Activated CD8-positive, alpha-beta memory T cell treated with anti-CD3 and anti-CD28 coated beads for 1 hour (primary cell): ENCODE measurements at places on chromosomes 1 and 21.

DNA sequence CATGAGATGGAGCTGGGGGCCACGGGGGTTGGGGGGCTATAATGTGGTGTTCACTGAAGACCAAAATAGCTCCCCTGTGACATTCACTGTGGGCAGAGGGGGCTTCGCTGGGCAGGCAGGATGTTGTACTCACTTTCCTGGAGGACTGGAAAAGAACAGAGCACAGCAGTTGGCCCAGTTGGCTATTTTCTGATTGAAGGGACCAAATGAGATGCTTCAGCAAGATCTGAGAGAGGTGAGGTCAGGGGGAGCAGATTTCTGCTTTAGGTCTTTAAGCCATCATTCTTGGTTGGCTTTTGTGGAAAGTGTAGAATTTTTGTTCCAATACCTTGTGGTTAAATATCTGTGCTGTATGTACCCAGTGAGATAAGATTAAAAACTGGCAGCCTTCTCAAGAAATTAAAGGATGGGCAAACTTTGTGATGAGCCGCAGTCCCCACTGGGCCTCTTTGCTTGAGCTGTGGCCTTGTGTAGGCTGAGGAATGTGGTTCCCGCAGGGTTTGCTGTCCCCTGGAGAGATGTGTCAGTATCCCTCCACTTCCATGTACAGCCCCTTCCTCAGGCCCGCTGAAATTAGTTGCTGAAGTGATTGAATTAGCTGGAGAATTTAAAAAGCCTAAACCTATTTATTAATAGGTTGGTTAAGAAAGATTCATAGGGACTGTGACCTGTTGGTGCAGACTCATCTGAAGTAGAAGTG, 80.7 kb downstream of the ATP5PO start:
- no peak for DNase-seq

GRCh38 chr1:172976222-172977041, 74.3 kb downstream of the TNFSF18 start:
- DNase-seq = no peak

GRCh38 chr1:157144509-157144908, 6.3 kb upstream of the ETV3 start:
- DNase-seq = no peak

GRCh38 chr21:31078796-31079195, 40.5 kb upstream of the KRTAP19-8 start:
- no peak for DNase-seq

DNA sequence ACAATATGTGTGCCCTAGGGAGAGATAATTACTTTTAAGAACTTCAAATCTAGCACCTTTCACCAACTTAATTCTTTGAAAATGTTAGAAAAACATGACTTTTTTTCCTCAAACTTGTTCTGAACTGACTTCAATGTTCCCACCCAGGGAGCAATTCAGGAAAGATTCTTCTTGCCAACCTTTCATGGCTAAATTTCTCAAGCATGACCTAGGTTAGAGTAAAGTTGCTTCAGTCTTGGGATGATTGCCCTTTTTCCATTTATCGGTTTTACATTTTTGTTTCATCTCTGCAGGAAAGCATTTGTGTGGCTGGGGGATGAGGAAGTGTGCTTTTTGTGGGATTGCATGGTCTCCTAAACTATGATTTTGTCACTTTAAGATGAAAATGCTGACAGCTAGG, 647.7 kb downstream of the LTN1 start:
- no peak for DNase-seq

DNA sequence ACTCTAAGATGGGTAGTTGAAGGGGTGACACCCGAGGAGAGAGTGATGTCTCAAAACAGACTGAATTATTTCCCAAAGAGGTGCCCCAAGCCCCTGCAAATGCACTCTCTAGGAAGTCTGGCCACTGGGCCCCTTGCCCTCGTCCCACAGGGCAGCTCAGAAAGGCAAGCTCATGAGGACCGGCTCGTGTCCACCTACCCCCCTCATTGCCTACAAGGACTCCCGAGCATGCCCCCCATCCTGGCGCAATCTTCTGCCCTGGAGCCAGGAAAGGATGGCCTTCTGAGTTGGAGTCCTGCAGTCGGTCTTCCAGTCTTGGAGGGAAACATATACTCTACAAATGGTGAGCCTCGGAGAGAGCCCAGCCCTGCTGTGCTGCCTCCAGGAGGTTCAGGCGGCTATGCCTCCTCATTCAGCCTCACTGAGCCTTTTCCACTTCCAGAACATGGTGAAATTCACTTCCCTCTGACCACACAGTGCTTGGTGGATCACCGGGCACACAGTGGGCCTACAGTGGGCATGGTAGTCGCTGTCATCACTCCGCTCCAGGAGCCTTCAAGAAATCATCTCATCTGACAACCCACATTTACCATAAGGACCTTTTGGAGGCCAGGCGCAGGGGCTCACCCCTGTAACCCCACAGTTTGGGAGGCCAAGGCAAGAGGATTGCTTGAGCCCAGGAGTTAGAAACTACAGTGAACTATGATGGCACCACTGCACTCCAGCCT, 5.8 kb upstream of the WNT3A start:
- DNase-seq = no peak

DNA sequence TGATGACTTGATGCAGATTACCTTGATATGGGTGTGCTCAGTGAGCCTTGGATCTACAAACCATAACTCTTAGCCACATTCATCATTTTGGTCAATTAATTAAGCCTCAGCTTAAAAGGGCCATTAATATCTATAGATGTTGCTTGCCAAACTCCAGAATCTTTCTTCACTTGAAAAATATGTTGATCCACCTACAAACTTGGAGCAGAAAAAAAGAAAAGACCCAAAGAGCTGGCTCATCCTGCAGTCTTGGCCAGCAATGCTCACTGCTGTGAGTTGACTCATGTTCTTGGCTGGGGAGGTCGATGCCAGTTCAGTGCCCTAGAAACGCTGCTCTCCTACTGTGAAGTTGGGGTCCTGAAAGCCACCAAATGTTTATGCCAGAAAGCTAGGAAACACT, 75.4 kb downstream of the DPT start:
- DNase-seq = no peak

DNA sequence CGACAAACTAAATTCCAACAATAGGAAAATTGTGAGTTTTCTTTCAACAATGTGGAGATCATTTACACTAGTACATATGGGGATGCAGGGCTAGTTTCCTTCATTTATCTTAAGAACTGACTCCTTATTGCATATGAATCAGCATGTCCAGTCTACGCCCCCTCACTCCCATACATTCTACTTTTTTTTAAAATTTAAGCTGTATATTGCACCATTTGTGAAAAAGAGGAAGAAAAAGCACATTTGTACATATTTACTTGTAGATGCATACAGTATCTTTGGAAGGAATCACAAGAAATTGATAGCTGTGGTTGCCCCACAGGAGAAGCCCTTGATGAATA, 15.9 kb downstream of the VPS26C start:
- DNase-seq = no peak

- peak; percentile 24 for DNase-seq
These were observed 10.4 kb downstream of the DCAF8 start for GRCh38 chr1:160251687-160252526.

DNA sequence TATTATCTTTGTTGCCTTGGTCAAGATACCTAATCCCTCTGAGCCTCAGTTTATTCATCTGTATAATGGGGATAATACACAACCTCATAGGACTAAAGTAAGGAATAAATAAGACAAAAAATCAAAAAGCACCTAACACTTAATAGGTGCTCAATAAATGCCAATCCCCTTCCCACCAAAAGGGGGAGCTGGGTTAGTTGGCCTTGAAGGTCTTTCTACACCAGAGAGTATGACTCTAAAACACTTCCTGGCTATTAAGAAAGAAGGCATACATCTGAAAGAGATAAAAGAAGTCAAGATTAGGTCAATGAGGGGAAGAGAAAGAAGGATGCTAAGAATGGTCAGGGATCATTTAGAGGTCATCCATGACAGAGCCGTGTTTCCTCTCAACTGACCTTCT, 11.1 kb downstream of the VSIG8 start:
- no peak for DNase-seq

DNA sequence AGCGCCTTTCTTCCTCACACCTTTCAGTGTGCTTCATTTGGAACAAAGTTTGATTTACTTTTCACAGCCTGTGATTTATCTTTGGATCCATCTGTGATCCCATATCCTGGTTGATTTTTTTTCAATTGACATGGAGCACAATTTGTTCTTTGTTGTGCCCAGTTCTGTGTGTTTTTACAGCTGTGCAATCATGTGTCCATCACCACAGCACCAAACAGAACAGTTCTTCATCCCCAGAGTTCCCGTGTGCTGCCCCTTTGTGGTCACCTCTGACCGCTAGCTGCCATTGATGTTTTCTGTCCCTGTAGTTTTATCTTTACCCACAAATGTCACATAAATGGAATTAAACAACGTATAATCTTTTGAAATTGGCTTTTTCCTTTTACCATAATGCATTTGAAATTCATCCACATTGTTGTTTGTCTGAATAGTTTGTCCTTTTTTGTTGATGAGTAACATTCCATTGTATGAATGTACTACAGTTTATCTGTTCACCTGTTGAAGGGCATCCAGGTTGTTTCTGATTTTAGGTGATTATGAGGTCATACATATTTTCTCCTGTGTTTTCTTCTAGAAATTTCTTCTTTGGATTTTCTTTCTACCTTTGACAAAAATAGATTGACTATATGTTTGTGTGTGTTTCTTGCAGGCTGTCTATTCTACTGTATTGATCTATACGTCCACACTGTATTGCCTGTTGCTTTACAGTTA, 17.4 kb downstream of the MIGA1 start:
- DNase-seq = no peak

DNA sequence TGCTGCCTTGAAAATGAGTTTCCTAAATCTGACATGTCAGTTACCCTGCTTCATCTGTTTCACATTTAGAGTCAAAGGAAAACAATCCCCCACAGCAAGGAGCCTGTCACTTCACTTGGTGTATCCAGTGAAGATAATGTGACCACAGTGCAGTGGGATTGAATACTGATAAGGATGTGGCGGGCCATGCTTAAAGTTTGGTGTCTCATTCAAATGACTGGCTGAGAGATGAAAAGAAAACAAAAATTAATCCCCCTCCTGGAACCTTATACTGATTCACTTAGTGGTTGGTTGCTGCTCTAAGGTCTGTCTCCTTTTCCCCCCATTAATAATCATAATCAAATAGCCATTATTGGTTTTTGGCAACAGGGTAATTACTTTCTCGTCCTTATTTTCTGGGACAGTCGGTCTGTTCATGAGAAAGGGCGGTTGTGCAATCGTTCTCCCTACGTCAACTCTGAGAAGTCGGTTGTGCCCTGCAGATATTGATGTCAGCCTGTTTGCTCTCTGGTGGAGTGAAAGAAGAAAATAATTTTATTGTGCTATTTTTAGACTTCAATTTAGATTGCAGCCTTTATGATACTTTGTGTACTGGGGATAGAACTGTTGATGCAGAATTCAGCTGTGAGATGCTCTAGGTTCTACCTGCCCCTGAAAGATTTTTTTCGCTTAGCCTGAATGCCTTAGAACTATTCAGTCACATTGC, 360.2 kb downstream of the DISC1 start:
- no peak for DNase-seq

DNA sequence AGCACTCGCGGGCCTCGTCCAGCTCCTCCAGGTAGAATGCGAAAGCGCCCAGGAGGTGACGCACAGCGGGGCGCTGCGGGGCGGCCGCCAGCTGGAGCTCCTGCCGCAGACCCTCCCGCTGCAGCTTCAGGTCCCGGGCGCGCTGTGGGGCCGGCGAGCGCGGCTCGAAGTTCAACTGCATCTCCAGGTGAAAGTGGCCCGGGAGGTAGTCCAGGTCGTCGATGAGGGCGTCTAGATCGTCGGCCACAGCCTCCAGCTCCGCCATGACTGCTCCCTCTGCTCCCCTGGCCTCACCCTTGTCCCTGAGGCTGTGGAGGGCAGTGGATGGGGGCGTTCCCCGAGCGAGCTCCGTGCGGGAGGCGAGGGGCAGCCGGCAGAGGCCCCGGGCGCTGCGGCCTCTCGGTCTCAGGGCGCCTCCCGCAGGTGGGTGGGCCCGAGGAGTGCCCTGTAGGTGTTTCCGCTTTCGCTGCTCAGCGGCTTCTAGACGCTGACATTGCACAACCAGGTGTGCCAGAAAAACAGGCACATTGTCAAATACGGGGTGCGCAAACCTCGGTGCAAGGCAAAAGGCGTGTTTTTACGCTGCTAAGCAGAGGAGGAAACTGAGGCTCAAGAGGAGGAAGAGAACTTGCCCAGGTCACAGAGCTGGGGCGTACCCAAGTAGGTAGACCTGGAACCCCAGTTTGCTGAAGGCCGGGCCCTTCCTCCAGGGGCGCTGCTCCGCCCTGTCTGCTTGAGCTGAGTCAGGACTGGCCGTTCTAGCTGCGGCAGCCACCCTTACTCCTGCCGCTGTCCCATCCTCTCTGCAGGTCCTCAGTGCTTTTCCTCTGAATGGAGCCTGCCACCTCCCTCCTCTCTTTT, at the start of gene TTC22:
Gene TTC22, minus strand, starts transcription at position 425 of the 861 bp plus-strand sequence. Its CDS starts 160 bp downstream, at position 265.
- peak; percentile 49 for DNase-seq

GRCh38 chr1:66947267-66947666, 22.5 kb downstream of the MIER1 start:
- no peak for DNase-seq

DNA sequence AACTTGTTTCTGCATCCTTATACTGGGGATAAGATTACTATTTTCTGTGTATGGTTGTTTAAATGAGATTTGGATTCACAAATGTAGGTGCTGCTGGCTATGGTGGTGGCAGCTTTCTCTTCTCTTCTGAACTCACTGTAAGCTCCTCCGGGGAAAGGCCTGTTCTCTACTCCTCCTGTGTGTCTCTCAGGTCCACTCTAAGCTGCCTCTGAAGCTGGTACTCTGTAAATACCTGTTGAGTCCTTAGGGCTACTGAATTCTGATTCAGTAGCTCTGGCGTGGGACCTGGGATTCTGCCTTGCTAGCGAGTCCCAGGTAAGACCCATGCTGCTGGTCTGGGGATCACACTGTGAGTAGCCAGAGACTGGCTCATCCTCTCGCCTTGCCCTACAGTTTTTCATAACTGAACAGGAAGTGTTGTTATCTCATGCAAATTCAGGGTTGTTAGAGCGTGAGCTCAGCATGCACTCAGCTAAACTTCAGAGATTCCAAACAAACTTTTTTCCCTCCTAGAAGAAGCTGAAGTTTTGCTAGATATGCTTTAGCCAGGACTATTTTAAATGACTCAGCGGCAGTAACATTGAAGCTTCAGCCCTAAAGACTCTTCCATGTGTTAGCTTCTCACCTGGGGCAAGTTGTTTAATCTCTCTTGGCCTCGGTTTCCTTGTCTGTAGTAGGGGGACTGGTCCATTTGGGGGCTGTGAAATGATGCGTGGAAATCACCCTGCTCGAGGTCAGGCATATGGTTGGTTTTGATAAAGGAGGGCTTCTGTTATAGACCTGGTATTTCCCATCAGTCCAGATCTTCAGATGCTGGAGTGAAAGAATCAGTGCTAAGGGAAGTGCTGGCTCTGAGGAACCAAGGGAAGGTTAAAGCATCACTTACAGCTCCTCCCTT, 271.5 kb upstream of the TMEM51 start:
- no peak for DNase-seq

DNA sequence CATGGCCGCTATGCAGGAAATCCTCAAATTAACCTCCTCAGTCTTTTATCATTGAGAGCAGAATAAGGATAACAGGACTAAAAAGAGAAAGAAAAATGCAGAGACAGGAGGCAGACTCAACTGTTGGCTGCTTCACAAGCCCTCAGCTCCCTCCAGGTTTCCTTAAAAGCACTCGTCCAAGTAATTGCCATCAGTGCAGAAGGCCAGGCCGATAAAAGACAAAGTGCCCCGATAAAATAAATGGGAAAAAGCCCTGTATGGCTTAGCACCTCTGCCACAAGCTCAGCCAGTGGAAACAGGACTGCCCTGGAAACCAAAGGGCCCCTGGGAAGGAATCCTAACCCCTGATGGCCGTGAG, 8.1 kb downstream of the S100A6 start:
- DNase-seq = no peak
